Thoracic aorta endothelial cell (primary cell): ENCODE measurements at places on chromosomes 2 and 18. TPM values are rescaled to one million over a fixed set of nuclear protein-coding genes. Genes with fewer than 3 reads are reported as not detected.

GCKR gene
- total RNA-seq: 9.2 and 9.6 TPM in 2 replicates

CD302 gene
- 15.9 and 16.1 TPM in 2 replicates for total RNA-seq

RPIA gene
- total RNA-seq: 22.3 and 23.5 TPM in 2 replicates

IL1RN gene
- total RNA-seq: not detected in 2 replicates

ANKRD30B gene
- not detected in 2 replicates for total RNA-seq

RMND5A gene
- total RNA-seq: 52.7 and 61.0 TPM in 2 replicates

RRM2 gene
- total RNA-seq: 123 and 164 TPM in 2 replicates

TMEM163 gene
- total RNA-seq: 1.9 and 5.2 TPM in 2 replicates

CTDSP1 gene
- 58.5 and 63.2 TPM in 2 replicates for total RNA-seq
